Stimulated activated naive CD4-positive, alpha-beta T cell treated with Interleukin-2 at 50 U/mL for 16 hours (primary cell): ENCODE measurements at places on chromosomes 2 and 18.

DNA sequence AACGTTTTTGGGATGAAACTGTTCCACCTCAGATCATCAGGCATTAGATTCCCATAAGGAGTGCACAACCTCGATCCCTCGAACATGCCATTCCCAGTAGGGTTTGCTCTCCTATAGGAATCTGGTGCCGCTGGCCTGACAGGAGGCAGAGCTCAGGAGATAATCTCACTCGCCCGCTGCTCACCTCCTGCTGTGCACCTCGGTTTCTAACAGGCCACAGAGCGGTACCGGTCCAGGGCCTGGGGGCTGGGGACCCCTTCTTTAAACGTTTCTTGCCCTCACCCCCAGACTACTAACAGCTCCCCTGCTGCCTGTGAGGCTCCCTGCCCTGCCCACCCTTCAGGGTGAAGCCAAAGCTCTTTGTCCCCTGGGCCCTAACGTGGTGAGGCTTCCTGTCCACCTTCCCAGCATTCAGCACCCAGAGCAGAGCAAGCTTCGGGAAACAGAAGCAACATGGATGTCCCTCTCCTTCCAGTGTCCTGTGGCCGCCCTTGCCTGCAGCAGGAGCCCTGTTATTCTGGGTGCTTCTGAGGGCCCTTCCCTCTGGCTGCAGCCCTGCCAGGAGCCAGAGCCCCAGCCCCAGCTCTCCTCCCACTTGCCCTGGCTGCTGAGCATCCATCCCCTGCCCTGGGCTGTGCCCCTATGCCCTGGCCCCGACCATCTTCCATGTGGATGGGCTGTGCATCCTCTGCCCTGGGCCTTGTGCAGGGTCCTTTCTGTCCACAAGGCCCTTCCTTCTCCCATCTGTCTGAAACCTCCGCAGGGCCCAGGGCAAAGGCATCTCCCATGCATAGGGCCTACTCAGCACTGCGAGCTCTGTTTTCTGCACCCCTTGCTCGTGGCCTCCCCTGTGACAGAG lies 140.1 kb downstream of the MBP start:
- DNase-seq = no peak

DNA sequence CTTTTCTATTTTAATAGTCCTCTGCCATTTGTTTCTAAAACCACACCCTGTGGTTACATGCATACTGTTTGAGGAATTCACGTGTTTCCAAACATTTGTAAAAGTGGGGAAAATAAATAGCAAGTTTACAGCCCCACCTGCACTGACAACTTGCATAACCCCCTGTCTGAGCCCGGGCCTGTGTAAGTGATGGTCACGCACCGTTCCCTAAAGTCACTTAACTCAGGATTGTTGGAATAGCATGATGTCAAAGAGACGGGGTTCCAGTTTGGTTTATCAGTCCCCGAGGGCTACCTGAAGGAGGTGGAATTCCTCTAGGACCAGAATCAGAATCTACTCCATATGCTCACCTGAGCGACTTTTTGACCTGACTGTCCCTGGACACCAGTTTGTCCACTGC lies 30.5 kb downstream of the ACKR3 start:
- DNase-seq = no peak

- no peak for DNase-seq
Observed at GRCh38 chr18:66972681-66973080, 368.8 kb upstream of the CDH19 start.

DNA sequence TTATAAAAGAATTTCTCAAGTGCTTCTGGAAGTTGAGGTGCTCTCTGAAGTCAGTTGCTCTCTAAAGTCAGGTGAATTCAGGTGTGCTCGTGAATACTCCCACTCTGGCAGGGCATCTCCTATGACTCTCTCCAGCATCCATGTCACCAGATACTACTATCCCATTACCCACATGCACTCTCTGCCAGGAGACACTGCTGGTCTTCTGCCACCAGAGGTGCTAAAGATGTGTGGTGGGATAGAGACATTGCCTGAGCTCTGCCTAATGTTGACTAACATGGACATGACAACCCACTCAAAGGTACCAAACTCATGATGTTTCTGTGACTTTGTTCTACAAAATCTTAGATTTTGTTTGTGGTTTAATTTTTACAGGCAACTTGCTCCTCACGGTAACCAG lies 106.4 kb upstream of the HNRNPA3 start:
- no peak for DNase-seq

DNA sequence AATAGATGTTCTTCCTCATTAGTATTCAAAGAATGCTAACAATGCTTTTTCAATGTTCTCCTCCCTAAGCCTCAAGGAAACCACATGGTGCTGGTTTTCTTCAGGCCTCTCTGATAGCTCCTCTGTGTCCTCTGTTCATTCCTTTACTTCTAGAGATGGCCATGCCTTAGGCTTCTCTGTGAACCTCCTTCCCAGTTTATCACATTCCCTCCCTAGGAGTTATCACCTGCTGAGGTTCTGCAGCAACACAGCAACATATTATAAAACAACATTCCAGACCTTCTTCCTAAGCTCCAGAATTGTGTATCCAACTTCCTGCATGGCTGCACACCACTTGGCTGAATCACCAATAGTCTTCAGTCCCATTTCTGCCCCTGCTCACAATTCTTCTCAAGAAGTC lies 325.5 kb downstream of the IRS1 start:
- DNase-seq = no peak

GRCh38 chr2:210527286-210527685 lies 29.1 kb upstream of the CPS1 start:
- DNase-seq = no peak

GRCh38 chr2:35783723-35784122 lies 571.9 kb upstream of the CRIM1 start:
- DNase-seq = no peak

GRCh38 chr2:207417301-207417718 lies 112.5 kb upstream of the CREB1 start:
- DNase-seq = no peak

- no peak for DNase-seq
Observed at GRCh38 chr2:17059458-17059857, 393.8 kb upstream of the CYRIA start.

DNA sequence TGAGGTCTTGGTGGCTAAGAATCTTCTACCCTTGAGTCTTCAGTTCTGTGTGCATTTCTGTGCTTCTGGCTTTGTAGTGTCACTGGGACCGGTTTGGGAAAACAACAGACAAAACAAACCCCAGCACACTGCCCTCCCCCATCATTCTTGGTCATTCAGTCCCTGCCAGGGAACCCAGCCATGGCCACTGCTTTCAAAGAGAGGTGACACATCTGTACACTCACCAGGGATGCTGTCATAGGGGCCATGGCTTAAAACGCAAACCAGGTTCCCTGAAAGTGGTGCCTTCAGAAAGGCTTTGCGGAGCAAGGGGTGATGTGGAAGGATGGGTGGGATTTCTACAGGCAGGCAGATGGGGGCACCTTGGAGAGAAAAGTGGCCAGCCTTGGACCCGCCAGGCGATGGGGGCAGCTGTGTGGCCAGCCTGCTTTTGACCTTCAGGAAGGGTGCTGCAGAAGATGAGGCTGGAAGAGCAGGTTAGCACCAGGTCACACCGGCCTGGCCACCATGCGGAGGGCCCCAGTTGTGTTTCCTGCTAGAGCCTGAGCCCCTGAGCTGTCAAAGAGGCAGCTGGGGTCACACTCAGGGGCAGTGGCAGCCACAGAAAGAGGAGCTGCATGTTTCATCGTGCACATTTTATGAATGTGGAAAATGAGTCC lies 101.3 kb downstream of the INHBB start:
- DNase-seq = no peak

- DNase-seq = no peak
Observed at GRCh38 chr2:37020887-37021796, 54.8 kb upstream of the STRN start.

GRCh38 chr2:238853721-238854120 lies 5.8 kb downstream of the TWIST2 start:
- DNase-seq = no peak

DNA sequence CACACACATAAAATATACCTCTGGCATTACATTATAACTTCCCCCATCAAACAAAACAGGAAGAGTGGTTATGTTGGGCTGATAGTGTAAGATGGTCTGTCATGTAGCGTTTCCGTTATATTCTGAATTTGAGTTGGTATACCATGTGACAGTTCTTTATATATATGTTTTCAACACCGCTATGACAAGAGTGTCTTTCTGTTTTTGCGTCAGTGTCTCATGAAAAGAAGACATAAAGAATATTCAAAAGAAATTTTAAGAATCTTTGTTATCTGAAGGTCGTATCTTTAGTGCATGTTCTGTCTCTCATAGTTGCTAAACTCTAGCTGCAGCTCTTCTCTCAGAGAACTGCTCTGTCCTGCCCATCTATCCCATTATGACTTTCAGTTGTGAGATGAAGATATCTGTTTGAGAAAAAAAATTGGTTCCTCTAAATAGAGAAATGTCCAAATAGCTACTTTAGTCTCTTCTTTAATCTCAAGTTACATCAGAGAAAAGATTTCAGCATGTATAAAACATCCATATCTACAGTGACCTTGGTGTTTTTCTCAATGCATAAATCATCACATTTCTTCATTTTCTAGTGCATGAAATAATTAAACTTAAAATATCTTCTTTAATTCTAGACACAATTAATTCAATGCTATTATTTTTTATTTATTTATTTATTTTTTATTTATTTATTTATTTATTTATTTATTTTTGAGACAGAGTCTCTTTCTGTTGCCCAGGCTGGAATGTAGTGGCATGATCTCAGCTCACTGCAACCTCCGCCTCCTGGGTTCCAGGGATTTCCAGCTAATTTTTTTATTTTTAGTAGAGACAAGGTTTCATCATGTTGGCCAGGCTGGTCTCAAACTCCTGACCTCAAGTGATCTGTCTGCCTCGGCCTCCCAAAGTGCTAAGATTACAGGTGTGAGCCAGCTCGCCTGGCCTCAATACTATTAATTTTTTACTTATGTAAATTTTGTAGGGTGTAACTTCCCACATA lies 24.3 kb upstream of the PSME4 start:
- DNase-seq = no peak

- DNase-seq = no peak
Observed at GRCh38 chr2:27453968-27454367, 11.8 kb downstream of the KRTCAP3 start.

DNA sequence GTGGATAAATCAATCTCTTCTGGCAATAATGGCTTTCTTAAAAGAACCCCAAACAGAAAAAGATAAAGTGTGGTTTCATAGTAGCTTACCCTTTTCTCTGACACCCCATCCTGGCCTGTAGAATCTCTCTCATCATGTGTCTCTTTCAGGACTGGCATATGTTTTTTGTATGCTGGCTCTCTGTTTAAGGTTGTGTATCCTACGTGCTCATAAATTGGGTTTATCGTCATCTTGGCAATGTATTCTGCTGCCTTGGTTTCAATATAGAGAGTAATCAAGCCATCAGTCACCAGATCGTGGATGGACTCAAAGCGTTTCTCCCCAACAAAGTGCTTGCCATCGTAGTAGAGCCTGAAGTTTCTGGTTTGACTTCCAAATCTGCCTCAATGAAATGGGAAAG lies 113.5 kb upstream of the CHRNA1 start:
- no peak for DNase-seq

- no peak for DNase-seq
Observed at GRCh38 chr18:9104244-9104901, 1.9 kb downstream of the NDUFV2 start.

DNA sequence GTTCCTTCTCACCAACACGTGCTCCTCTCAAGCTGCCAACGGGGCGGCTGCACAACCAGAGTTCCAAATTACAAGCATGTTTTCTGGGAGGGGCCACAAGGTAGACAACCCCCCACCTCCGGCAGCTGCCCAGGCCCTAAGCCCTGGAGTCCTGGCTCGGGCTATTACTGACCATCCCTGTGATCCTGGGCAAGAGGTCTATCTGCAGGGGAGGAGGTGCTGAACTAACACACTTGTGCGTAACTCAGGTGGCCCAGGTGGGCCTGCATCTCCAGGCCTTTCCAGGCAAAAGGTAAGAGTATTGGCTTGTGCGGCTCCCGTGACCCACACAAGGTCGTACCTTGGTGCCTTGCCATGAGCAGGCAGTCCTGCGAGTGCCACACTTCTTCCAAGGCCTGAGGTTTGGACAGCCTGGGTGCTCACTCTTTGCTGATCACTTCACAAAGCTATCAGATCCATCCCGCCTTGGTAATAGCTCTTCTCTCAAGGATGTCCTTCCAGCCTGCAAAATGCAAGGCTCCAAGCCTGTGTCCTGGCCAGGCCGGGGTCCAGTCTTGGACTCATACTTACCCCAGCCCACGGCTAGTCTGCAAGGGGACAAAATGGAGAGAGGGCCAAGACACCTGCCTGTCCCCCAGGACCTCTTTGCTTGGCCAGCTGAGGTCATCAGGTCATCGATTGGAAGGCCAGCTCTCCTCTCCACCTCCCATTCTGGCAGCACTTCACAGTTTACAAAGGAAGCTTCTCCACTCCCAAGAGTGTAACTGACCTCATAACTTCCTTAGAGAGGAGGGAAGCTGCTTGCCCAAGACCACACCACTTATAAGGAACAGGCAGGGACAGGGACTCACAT lies 33.9 kb downstream of the ADRA2B start:
- no peak for DNase-seq

- no peak for DNase-seq
Observed at GRCh38 chr2:71064754-71065621, 3.5 kb upstream of the NAGK start.

DNA sequence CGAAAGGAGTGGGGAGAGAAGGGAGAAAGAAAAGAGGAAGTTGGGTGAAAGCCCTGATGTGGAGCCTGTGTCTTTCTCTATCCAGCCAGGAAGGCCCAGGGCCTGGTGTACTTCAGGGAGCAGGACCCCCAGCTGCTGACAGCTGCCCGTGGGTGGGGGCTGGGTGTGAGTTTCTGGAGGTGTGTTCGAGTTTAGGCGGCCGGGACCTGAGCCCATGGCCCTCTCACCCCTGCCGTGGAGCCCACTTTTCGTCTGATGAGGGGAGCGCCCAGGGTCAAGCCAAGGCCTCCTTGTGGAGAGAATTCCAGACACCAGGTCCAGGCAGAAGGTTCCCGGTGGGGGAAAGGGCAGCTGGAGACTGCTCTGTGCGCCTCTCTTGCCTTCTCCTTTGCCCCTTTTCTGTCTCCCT lies 2.2 kb downstream of the SIX3 start:
- DNase-seq = no peak

- no peak for DNase-seq
Observed at GRCh38 chr18:9520666-9521065, 45.4 kb downstream of the RALBP1 start.

DNA sequence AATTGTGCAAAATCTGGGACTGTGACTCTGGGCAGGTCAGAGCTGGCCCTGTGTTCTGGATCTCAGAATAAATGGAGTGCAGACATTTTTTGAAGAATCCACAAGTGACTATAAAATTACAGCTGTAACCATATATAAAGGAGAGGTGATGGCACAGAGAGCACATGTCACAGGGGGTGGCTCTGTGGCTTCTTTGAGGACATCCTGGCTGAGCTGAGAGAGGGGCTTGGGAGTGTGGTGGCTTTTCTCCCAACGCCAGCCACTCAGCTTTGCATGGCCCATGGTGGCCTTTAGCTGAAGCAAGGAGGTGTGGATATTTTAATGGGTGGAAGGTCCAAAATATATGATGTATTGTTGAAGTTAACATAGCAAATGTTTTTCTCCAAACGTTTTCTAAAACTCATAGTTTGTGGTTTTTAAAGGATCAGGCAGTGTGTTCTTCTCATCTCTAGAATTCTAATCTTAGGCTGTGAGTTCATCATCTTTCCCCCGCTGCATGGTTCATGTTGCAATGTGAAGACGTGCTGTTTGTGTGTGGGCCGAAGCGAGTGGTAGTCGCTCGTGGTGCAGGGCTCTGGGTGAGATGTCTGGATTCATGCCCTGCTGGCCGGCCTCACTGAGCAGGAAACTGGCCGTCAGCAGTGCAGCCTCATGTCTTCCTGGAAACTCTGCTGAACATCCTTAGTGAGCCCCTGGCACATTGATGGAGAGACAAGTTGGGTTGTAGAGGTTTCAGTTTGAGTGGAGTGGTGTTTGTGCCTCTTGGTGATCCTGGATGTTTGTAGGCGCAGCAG lies 109.9 kb downstream of the ZNF236 start:
- DNase-seq = no peak
